T follicular helper cell (primary cell): ENCODE measurements at places on chromosomes 5 and 9.

DNA sequence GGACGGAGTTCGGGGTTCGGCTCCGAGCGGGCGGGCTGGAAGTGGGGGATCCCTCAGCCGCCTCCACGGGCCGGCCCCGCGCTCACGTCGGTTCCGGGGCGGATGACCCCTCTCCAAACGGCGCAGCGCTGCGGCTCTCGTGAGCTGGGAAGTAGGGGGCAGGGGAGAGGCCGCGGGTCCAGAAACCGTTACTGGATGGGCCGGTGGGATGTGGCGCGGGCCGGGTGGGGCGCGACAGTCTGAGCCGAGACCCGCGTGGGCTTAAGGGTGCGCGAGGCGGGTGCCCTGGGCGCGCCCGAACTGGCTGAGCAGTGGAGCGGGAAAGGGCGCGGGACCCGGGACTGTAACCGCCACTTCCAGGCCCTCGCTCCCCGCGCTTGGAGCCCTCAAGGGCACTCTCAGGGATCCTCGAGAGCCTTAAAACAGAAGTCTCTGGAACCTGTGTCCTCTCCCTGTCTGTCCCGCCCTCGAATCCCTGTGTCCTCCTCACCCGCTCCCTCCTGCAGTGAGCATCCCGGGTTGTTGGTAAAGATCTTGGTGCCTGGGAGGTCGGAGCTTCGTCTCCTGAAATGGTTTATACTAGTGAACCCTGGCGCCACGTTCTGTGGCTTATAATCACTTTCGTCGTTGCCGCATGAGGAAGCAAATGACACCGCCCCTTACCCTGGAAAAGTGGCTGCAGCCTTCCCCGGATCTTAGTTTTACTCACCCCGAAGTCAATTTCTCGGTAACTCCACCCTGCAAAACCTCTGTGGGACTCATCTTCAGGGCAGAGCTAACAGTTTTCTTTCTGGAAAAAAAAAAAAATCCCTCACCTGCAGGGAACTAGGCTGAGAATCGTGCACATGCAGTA is 571 bp upstream of the MARCHF11 start:
- no peak for DNase-seq

GRCh38 chr5:141354900-141355469 is at the start of gene PCDHGA4:
TSS of gene PCDHGA4 (plus strand) at chr5:141355021. CDS start at chr5:141355108, 87 bp downstream.
- no peak for DNase-seq

DNA sequence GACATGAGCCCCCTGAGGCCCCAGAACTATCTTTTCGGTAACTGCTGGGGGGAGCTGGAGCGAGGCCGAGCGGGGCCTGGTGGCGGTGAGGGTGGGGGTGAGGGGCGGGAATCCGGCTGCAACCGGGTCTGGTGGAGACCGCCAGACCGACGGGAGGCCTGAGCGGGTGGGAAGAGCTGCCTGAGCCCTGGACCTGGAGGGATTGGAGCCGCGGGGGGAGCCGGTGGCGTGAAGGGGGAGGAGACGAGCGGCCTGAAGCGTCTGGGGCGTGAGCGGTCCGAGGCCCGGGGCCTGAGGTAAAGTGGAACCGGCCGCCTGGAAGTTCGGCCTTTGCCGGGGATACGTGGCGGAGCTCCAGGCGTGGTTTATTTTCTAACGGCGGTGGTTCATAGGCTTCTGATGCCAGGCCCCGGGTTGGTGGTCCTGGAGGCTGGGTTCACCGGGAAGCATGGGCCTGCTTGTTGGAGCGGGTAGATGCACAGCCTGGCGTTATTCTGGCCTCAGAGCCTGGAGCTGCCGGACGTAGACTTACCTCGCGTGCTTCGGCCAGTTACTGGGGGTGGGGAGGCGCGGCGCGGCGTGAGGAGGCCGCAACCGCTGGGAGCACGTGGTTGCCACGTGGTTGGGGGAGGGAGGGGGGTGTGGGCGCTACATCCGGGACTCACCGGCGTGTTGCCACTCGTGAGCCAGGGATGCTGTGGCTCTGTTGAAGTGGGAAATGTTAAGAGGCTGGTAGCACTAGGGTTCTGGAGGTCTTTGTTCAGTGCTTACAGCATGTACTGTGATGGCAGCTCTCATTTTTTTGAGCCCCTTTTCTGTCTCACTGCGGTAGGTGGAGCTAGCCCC is 544 bp downstream of the NPM1 start:
- DNase-seq = peak; percentile 75

DNA sequence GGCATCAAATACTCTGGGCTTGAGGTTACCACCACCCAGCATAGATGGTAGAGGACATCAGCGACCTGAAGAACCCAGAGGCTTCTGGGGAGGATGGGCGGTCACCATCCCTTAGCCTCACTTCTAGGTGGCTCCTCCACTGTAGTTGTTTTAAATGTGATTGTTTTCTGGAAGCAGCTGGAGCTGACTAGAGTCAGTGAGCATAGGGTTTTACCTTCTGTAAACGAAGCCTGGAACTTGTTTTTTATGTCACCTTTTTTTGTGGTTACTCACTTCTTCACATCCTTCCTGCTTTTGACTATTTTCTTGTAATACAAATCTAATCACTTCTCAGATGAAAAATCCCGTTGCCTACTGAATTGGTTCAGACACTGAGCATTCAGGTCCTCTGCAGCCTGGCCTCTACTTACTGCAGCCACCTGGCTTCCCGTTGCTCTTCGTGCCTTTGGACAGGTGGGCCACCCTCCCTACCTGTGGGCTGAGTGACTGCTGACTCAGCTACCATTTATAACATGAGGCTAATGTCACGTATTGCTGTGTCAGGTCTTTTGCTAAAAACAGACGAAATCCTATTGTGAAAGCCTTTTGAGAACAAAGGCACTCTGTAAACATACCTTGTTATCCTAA is 167.8 kb downstream of the MAN2A1 start:
- DNase-seq = no peak

DNA sequence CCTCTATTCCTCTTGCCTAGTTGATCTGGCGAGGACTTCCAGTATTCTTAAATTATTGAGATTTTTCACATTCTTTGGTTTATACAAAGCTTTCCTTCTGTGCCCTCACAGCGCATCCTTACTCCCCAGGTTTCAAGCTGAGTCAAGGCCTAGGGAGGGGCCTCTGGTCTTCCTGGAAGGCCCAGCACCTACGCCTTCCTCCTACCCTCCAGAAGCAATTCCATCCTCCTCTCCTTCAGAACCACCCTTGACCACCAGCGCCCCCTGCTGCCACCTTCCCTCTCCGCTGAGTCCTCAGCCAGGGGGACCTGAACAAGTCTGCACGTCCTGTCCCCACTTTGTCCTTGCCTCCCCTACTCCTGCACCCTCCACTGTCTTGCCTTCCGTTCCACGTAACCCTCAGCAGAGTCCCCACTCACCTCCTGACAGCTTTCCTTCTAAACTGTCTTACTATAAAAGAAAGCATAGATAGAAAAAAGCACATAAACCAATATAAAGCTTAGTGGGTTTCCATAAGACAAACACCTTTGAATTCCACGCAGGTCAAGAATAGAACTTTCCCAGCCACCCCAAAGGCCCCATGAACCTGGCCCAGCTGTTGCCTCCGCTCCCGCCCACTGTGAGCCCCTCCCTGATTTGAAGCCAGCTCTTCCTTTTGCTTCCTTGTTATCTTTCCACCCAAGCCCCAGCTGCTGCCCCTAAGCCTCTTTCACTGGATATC is 63.0 kb upstream of the CTSL start:
- no peak for DNase-seq

- DNase-seq = no peak
Observed at GRCh38 chr5:63025679-63026078, 447.1 kb downstream of the LRRC70 start.

DNA sequence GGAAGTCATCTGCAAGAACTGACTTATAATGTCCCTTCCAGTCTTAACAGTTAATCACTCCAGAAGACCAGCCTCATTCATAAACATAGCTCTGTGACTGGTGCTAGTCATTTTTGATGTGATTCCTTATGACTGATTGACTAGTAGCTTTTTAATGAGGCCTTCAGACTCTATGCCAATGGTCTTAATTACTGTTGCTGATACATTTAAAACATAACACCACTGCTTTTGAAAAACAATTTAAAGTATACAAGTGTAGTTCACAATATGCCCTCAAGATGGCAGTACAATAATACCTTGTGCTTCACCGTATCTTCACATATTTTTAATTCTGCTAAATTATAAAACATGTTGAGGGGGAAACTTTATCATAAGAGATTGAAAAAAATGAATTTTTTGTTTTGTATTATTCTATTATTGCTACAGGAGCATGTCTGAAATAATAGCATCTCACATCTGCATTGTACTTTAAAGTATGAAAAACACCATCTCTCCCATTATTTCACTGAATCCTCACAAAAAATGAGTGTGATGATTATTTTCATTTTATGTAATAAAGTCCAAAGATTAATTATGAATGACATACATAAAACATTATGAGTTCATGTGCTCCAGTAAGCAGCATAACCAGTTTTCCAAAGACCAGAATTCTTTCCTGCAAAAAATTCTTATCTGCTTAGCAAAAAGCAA is 55.2 kb upstream of the SHISAL2B start:
- DNase-seq = no peak

DNA sequence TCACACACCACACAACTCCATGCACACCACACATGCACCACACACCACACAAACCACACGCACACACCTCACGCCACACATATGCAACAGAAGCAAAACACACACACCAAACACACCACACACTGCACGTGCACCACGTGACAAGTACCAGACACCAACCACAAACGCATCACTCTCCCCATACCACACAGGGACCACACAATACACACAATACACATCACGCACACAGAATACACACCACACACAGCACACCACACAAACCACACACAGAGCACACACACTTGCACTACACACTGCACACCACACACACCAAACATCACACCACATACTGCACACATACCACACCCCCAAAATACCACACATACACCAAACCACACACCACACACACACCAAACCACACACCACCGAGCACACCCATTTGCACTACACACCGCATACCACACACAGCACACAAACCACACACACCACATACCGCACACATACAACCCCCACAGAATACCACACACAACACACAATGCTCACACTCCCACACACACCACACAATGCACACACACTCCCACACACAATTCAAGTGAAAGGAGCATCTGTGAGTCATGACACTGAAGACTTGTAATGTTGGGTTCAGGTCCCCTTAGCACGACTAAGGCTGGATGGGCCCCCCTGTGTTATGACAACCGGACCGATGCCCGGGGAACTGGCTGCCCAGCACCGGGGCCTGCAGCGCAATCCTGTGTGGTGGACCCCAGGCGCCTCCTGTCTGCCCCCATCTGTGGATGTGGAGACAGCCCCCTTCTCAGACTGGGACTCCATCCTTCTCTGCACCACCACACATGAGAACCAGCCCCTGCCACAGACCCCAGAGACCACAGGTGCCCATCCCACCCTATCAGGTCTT is 6.0 kb upstream of the ZDHHC11 start:
- no peak for DNase-seq

- DNase-seq = no peak
Observed at GRCh38 chr9:6215562-6215961, at the start of gene IL33. TSS of gene IL33 (plus strand) at chr9:6215807. CDS start at chr9:6241695, 25,888 bp downstream.

- DNase-seq = no peak
Observed at GRCh38 chr5:73027361-73027760, 71.5 kb downstream of the FCHO2 start.

DNA sequence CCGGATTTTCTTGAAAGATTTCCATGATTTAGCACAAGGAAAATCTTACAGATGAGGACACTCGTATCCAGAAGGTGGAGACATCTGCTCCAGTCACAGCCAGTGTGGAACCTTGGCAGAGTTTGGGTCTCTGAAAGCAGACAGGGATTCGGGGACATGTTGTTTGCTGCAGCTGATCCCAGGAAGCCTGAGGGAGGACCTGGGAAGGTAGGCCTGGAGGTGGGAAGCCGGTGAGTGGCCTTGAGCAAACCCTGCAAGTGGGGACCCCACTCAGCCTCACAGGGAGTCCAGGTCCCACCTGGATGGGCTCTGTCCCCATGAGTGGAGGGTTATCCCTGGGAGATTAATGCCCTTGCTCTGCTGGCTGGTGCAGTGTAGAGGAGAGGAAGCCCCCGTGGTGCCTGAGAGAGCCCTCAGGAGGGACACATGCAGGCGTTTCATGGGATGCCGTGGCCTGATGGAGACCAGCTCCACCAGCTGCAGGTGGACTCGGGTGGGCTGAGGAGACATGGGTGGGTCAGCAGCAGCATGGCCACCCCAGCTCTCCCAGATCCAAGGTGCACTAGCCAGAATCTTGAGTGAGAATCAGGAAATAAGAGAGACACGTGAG is 7.8 kb downstream of the MRPS2 start:
- DNase-seq = no peak

DNA sequence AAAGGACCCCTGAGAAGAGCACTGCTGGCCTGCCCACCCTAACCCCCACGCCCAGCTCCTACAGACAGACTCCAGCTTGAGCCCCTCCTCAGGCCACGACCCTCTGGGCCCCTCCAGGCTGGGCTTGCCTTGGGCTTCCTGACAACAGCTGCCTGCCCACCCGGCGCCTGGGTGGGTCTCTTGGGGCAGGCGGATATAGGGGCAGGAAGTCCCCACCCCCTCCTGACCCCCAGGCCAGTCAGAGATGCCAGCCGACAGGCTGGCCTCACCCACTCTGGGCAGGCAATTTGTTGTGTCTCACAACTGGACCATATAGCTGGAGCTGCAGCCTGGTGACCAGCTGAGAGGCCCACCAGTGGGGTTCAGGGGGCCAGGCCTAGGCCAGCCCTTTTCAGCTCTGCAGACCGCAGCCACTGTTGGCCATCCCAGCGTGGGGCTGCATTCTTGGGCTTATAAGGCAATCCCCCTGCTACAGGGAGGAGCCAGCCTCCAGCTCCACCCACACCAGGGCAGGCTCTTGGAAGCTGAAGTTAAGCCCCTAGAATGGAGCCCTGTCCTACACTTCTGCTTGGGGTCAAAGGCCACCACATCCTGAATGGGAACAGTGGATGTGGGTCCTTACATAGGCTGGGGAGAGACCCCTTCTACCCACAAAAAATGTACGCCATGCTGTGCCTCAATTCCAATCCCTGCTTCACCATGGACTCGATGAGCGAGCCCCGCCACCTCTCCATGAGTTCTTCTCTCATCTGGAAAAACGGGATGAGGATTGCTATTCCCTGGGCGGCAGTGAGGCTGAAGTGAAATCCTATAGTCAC is 2.0 kb downstream of the PDLIM7 start:
- DNase-seq = no peak

- no peak for DNase-seq
Observed at GRCh38 chr5:38462976-38463633, 93.3 kb downstream of the LIFR start.

GRCh38 chr5:97544678-97545077 is 361.6 kb upstream of the RIOK2 start:
- DNase-seq = no peak

- DNase-seq = no peak
Observed at GRCh38 chr5:172525996-172526360, 71.7 kb upstream of the SH3PXD2B start.

- DNase-seq = no peak
Observed at GRCh38 chr9:21402386-21403251, 6.3 kb upstream of the IFNA8 start.

DNA sequence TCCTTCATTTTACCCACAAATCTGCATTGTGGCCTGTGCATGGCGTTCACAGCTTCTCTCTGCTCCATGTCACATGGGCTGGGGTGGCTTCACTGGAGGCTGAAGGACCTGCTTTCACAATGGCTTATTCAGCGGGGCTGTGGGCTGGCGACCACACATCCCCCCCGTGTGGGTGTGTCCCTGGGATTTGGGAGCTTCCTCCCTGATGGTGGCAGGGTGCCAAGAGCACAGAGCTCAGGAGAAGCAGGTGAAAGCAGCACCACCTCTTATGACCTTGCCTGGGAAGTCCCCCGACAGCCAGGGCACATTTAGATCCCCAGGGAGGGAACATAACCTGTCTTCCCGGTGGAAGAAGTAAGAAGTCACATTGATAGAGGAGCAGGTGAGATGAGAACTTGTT is 5.0 kb upstream of the MED10 start:
- no peak for DNase-seq

GRCh38 chr5:81950996-81951395 is 20.8 kb upstream of the ATG10 start:
- no peak for DNase-seq
